ENCODE measurements at places on chromosomes 11 and 22. TPM values are rescaled to one million over a fixed set of nuclear protein-coding genes. Genes with fewer than 3 reads are reported as not detected.

- DNase-seq = no peak
Measured at GRCh38 chr11:44694443-44694842, 32.3 kb upstream of the TSPAN18 start.

- DNase-seq = no peak
Measured at GRCh38 chr11:111155021-111155420, 90.5 kb upstream of the POU2AF2 start.

GRCh38 chr22:24443668-24444067 is 16.3 kb downstream of the ADORA2A start:
- DNase-seq = no peak

The MS4A6A gene
- 76.2 TPM for total RNA-seq

The CNTF gene
- total RNA-seq = 1.3 TPM

The SOX6 gene
- total RNA-seq = 12.8 TPM
